ENCODE measurements at places on chromosomes 6 and 20.

DNA sequence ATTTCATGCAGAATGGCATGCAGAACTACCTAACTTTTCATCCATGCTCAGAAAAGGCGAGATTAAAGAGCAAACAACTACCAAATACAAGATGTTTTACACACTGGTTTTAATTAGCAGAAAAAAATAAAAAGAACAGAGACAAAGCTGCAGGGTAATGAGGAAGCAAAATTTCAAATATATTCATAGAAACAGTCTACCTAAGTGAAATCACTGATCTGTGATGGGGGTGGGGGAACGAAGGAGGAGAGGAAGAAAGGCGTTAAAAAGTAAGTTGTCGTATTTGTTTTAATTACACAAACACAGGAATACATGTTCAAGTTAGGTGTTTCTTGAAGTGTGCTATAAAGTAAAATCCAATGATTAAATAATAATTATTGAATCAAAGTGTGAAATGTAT lies 42.1 kb downstream of the MAP3K7 start:
- no peak for DNase-seq

DNA sequence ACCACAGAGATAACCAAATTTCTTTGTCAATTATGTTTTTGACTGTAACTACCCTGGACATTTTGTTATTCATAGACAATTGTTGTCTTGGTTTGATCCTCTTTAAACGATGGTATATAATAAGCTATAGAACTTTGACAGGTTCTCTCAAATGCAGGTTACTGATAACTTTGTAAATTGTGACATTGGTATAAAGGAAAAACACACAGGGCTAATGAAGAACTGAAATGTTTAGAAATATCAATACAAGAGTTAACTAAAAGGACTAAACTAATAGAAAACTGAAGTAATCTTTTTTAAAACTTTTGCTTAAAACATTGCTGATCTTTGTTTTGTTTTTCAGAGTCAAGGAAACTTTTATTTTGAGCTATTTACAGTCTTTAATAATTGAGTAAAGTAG lies 124.8 kb downstream of the TPBG start:
- no peak for DNase-seq

DNA sequence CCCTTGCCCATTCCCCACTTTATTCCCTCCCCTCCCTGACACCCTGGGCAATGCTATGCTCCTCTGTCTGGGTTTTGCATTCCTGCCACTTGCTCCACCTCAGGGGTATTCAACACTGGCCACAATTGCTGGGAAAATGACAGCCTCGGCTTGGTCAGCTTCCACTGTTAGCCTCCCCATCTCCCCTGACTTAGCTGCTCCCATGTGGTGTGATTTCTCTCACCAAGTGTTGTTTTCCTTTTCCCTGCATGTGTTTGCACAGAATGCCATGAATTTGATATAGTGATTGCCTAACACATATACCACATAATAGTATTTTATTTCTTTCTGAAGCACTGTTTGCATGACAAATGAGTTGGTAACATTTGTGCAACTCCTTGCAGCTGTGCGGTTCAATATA lies 1.4 kb upstream of the LEMD2 start:
- no peak for DNase-seq

GRCh38 chr6:133827766-133828165 lies 61.1 kb upstream of the TCF21 start:
- no peak for DNase-seq

DNA sequence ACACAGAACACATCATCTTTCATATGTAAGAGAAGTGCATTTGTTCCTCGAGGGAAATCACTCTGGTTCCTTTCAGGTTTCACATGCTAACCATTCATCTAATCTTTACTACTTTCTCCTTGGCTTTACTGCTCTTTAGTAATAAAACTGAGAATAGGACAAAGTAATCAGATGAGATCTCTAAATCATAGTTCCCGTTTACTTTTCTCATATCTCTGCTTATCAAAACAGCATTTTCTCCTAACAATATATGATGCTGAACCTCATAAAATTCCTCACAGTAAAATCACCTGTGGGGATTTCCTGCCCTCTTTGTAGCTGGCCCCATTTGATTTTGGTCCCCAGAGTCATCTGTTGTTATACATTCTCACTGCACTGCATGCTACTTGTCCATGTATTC lies 100.2 kb downstream of the RALGAPA2 start:
- DNase-seq: no peak

GRCh38 chr20:3080939-3081388 lies 3.6 kb downstream of the AVP start:
- DNase-seq: no peak

GRCh38 chr20:51734876-51735720 lies 33.1 kb downstream of the ATP9A start:
- no peak for DNase-seq

DNA sequence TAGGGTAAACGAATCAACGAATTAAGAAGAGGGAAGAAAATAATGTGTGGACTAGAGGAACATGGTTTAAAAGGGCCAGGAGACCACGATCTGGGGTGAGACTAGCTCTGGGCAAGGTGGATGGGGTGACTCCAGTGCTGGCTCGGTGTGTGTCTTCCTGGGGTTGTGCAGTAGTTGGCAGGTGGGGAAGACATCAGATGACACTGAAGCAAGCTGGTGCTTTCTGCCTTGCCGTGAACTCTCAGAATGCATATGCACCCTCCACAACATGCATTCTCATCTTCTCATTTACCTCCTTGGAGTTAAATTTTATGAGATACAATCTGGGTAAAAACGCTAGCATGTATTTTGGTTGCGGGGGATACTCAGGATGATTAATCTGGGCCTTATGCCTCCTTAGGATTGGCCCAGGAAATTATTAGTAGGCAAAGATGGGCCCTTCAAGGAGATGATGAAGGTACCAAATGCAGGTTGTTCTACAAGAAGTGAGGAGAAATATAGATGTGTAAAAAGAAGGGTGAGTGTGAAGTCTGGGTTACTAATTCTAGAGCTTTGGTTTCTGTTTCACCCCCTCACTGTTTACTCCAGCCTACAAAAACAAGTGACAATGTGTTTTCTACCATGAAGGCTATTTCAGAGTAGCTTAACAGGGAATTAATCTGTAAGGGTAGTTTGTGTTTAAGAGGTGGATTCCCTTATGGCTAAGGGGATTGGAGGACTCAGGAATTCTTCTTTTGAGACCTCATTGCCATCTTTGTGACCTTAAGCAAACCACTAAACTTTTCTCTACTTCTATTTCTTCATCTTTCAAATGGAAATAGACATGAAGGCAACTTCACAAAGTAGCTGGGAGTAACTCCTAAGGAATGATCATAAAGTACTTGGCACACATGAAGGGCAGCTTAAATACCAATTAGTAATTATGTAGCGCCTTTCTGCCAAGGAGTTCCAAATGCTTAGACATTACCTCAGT lies 71.0 kb upstream of the SUPT3H start:
- DNase-seq: no peak

GRCh38 chr20:58837717-58838116 lies 13.0 kb downstream of the GNAS-AS1 start:
- DNase-seq: no peak

- no peak for DNase-seq
Observed at GRCh38 chr6:163688739-163689362, 274.3 kb downstream of the QKI start.

- no peak for DNase-seq
Observed at GRCh38 chr6:23650676-23651075, 475.3 kb upstream of the NRSN1 start.

- no peak for DNase-seq
Observed at GRCh38 chr6:51129043-51129442, 310.4 kb downstream of the TFAP2B start.

DNA sequence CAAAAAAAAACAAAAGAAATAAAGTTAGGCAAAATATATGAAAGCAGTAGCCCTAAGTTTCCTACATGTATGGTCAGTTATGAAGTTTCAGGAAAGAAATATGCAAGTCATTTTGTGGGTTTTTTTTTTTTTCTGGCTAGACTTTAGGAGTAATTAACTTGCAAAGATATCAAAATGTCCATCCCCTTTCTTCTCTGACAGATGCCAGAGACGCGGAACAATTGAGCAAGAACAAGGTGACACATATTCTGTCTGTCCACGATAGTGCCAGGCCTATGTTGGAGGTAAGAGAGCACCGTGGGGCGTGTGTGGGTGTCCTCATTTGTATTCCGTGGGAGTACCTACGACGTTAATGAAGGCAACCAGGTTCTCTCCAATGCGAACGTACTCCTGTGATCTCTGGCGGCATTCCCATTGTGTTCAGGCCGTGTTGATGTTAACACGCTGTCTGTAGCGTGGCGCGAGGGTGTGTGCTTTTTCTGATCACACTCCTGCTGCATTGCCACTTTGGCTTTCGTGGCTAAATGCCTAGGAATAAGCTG lies 19.5 kb downstream of the DUSP22 start:
- DNase-seq: no peak

- DNase-seq: no peak
Observed at GRCh38 chr6:34424200-34425131, 1.4 kb downstream of the RPS10 start.

GRCh38 chr6:44226368-44227147 lies 3.2 kb downstream of the SLC29A1 start:
- DNase-seq: peak; percentile 67

- DNase-seq: no peak
Observed at GRCh38 chr6:155212106-155212505, 51.7 kb upstream of the CLDN20 start.

DNA sequence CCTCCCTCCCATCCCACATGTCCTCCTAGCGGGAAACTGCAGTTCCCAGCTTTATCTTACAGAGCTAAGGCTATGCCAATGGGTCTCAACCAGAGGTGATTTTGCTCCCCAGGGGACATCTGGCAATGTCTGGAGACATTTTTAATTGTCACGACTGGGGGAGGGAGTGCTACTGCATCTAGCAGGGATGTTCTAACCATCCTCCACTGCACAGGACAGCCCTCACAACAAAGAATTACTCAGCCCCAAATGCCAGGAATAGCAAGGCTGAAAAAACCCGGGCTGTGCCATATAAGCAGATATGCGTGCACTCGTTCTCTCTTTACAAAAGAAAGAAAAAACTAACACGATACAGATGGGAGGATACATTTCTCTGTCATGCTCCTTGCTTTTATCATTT lies 8.5 kb downstream of the MRPS18A start:
- DNase-seq: peak; percentile 58

Data from BE2C (cell line).